ENCODE measurements at places on chromosomes 13 and 19.

GRCh38 chr19:33280351-33280921 lies 21.9 kb downstream of the CEBPA start:
- H3K36me3 ChIP-seq: no peaks in the 10 kb centered on the region
- peak overlapping the region; percentile 77 for H3K27ac ChIP-seq
- peak overlapping the region; percentile 2 for H3K4me3 ChIP-seq
- peaks cover 5% of the 10 kb centered on the region for H3K27me3 ChIP-seq

DNA sequence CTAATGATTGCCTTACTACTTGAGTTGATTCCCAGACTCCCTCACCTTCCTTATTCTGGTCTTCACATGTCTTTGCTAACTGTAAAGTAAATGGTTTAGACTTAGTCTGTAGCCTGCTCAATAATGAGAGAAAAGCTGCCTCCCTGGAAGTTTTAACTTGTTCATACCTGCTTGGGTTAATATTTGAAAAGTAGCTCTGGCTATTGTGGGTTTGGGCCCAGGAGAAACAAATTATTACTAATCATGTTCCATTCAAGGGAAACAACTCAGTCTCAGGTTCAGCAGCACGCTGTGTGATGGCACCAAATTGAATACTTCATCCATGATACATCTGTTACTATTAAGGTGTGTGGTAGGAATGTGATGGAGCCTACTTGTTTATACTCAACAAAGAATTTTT lies 75.0 kb downstream of the ZMYM2 start:
- peaks cover 61% of the 10 kb centered on the region for H3K36me3 ChIP-seq
- no peak overlapping the region for H3K27ac ChIP-seq
- H3K4me3 ChIP-seq: no peak overlapping the region
- DNase-seq: no peak
- H3K27me3 ChIP-seq: no peaks in the 10 kb centered on the region

DNA sequence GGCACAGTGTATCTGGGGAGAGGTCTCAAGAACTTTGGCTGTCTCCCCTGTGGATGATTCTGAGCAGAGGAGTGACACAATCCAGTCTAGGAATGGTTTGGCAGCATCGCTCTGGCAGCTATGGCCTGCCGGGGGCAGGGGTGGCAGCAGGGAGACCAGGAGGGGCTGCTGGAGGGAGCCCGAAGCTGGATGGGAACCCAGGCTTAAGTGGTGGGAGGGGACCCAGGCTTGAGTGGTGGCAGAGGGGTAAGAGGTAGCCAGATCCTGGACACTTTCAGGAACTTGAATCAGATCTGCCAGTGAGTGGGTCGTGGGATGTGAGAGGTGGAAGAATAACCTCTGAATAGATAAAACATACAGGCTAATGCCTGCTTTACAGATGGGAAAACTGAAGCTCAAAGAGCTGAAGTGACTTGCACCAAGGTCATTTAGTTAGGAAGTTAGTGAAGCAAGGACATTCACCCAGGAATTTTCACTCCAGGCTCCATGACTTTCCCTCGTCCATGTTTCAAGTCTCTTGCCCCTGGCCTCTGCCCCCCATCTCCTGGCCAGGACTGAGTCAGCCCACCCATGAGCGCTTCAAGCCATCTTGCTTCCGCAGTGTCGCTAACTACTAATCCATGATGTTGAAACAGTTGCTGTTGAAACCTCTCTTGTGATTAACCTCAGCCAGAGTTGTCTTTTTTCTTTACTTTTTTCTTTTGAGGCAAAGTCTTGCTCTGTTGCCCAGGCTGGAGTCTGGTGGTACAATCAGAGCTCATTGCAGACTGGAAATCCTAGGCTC lies 29.9 kb upstream of the C1QTNF9 start:
- H3K4me1 ChIP-seq: peaks cover 55% of the 10 kb centered on the region
- no peaks in the 10 kb centered on the region for H3K27me3 ChIP-seq
- peak overlapping the region; percentile 32 for H3K4me3 ChIP-seq
- peak overlapping the region; percentile 82 for H3K27ac ChIP-seq

- peaks cover 7% of the 10 kb centered on the region for H3K36me3 ChIP-seq
- H3K4me1 ChIP-seq: peaks cover 38% of the 10 kb centered on the region
- H3K4me3 ChIP-seq: peak overlapping the region; percentile 87
- DNase-seq: peak; percentile 88
- H3K27ac ChIP-seq: peak overlapping the region; percentile 97
Measured at GRCh38 chr13:40389081-40389641, 277.3 kb downstream of the FOXO1 start.

DNA sequence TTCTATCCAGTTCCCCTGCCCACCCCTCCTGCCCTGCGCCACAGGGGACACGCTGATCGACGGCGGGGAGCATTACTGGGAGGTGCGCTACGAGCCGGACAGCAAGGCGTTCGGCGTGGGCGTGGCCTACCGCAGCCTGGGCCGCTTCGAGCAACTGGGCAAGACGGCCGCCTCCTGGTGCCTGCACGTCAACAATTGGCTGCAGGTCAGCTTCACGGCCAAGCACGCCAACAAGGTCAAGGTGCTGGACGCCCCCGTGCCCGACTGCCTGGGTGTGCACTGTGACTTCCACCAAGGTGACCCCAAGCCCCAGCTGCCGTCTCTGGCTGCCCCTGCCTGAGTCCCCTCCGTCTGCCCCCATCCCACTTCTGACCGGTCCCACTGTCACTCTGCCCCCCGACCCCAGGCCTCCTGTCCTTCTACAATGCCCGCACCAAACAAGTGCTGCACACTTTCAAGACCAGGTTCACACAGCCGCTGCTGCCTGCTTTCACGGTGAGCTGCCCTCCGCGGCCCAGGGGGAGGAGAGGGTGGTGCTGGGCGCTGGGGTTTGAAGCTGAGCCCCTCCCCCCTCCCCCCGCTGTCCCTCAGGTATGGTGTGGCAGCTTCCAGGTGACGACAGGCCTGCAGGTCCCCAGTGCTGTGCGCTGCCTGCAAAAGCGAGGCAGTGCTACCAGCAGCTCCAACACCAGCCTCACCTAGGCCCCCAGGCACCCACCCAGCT lies 15.5 kb downstream of the STAP2 start:
- no peak for DNase-seq
- H3K4me3 ChIP-seq: no peak overlapping the region
- H3K4me1 ChIP-seq: peaks cover 13% of the 10 kb centered on the region
- no peak overlapping the region for H3K27ac ChIP-seq
- peaks cover 16% of the 10 kb centered on the region for H3K36me3 ChIP-seq

- no peaks in the 10 kb centered on the region for H3K36me3 ChIP-seq
- H3K27me3 ChIP-seq: no peaks in the 10 kb centered on the region
- no peaks in the 10 kb centered on the region for H3K4me1 ChIP-seq
- DNase-seq: no peak
Measured at GRCh38 chr13:98214008-98214643, 37.1 kb upstream of the RNF113B start.

GRCh38 chr19:13093407-13094105 lies 9.1 kb downstream of the LYL1 start:
- H3K4me3 ChIP-seq: no peak overlapping the region
- peak; percentile 94 for DNase-seq
- no peak overlapping the region for H3K27ac ChIP-seq
- no peaks in the 10 kb centered on the region for H3K36me3 ChIP-seq
- peaks cover 23% of the 10 kb centered on the region for H3K4me1 ChIP-seq
- H3K27me3 ChIP-seq: peaks cover 25% of the 10 kb centered on the region

DNA sequence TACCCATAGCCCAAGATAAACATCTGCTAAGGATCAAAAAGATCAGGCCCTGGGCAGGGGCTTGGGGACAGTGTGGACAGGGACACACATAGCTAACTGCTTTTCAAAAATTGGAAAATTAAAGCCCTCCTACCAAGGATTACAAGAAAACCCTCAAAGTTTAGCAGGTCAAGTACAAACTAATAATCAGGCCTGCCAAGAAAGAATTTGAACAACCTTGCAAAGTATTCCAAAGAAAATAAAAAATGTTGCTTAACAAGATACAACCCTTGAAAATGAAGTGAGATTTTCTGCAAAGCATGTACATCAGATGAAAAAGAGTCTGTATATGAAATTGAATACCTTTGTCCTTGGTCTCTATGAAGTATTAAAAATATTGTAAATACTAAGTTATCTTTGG lies 67.3 kb downstream of the KLF12 start:
- peaks cover 25% of the 10 kb centered on the region for H3K36me3 ChIP-seq
- H3K4me3 ChIP-seq: no peak overlapping the region
- H3K27ac ChIP-seq: no peak overlapping the region

- no peak overlapping the region for H3K27ac ChIP-seq
- peaks cover 31% of the 10 kb centered on the region for H3K36me3 ChIP-seq
- no peaks in the 10 kb centered on the region for H3K27me3 ChIP-seq
- no peak overlapping the region for H3K4me3 ChIP-seq
- no peak for DNase-seq
- peaks cover 14% of the 10 kb centered on the region for H3K4me1 ChIP-seq
Measured at GRCh38 chr19:10120538-10121189, 965 bp upstream of the EIF3G start.

DNA sequence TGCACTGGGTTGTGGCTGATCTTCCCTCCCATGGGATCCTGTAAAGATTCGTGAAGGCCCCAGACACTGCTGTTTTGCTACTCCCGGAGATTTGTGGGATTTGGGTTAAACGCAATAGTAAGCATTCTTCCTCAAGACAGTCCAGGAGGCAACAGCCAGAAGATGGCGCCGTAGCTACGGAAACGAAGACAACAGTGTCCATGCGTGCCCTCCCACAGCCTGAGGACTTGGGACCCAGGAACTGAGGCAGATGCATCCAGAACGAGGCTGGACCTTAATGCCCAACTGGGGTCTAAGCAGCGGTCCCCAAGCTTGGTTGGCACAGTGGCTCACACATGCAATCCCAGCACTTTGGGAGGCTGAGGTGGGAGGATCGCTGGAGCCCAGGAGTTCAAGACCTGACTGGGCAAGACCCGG lies 57.6 kb upstream of the ZNF507 start:
- H3K27ac ChIP-seq: no peak overlapping the region
- H3K4me1 ChIP-seq: no peaks in the 10 kb centered on the region
- H3K4me3 ChIP-seq: no peak overlapping the region
- H3K27me3 ChIP-seq: no peaks in the 10 kb centered on the region
- DNase-seq: peak; percentile 61
- no peaks in the 10 kb centered on the region for H3K36me3 ChIP-seq

DNA sequence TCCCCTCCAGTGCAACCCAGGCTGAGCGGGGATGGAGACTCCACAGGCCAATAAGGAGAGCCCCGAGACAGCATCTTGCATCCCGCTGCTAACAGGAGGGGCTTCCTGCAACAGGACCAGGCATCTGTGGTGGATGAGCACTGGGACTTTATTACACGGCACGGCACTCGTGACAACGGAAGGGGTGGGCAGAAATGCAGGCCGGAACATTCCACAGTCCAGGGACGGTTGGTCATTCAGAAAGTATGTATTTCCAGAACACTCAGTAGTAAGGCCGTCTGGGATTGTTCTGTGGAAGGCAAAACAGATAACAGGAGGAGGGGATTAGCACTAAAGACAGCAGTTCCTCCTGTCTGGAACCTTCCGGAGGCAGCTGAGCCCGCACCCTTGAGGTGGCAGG lies 3.3 kb upstream of the TM6SF2 start:
- H3K36me3 ChIP-seq: peaks cover 16% of the 10 kb centered on the region
- H3K4me1 ChIP-seq: peaks cover 2% of the 10 kb centered on the region
- no peak for DNase-seq
- no peak overlapping the region for H3K27ac ChIP-seq

DNA sequence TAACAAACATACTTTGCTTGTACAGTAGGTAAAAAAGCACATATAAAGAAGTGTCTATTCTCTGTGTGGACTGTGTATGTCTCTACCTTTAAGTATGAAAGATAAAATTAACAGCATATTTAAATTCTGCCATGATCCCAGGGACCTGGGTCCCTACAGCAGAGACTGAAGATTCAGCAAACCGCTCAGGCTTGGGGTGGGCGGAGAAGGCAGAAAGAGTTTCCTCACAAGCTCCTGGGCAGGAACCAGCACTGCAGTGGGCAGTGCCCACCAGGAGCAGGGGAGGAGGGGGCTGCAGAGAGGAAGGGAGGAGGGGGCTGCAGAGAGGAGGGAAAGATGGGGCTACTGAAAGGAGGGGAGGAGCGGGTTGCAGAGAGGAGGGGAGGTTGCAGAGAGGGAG lies 44.6 kb upstream of the GRTP1 start:
- no peak overlapping the region for H3K27ac ChIP-seq
- no peaks in the 10 kb centered on the region for H3K36me3 ChIP-seq
- H3K4me3 ChIP-seq: no peak overlapping the region
- H3K4me1 ChIP-seq: no peaks in the 10 kb centered on the region
- no peaks in the 10 kb centered on the region for H3K27me3 ChIP-seq

DNA sequence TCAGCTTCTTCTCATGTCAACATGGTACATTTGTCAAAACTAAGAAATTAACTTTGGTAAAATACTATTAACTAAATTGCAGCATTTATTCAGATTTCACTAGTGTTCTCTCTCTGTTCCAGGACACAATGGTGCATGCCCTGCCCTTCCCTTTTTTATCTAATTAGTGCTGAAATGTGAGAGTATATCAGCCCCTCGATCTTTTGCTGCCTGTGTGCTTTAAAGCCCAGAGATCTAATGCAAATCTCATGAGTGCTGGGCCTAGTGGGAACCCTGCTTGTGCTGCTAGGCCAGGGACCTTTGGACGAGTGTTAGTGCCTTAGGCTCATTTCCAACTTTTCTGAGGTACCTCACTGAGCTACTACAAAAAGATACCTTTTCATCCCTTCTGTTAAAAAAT lies 221.1 kb upstream of the EDNRB start:
- DNase-seq: no peak
- no peak overlapping the region for H3K27ac ChIP-seq
- H3K27me3 ChIP-seq: no peaks in the 10 kb centered on the region

GRCh38 chr13:22256111-22256639 lies 585.3 kb downstream of the FGF9 start:
- no peak overlapping the region for H3K27ac ChIP-seq
- H3K36me3 ChIP-seq: no peaks in the 10 kb centered on the region
- no peaks in the 10 kb centered on the region for H3K4me1 ChIP-seq
- no peaks in the 10 kb centered on the region for H3K27me3 ChIP-seq

- H3K4me3 ChIP-seq: no peak overlapping the region
- no peak overlapping the region for H3K27ac ChIP-seq
- no peaks in the 10 kb centered on the region for H3K27me3 ChIP-seq
- peak; percentile 79 for DNase-seq
- peaks cover 7% of the 10 kb centered on the region for H3K4me1 ChIP-seq
Measured at GRCh38 chr19:51407511-51408131, 9.8 kb downstream of the SIGLEC10 start.

GRCh38 chr13:19882231-19882630 lies 18.8 kb upstream of the ZMYM5 start:
- no peaks in the 10 kb centered on the region for H3K4me1 ChIP-seq
- no peaks in the 10 kb centered on the region for H3K36me3 ChIP-seq
- no peak overlapping the region for H3K4me3 ChIP-seq
- DNase-seq: no peak
- peaks cover 1% of the 10 kb centered on the region for H3K27me3 ChIP-seq

DNA sequence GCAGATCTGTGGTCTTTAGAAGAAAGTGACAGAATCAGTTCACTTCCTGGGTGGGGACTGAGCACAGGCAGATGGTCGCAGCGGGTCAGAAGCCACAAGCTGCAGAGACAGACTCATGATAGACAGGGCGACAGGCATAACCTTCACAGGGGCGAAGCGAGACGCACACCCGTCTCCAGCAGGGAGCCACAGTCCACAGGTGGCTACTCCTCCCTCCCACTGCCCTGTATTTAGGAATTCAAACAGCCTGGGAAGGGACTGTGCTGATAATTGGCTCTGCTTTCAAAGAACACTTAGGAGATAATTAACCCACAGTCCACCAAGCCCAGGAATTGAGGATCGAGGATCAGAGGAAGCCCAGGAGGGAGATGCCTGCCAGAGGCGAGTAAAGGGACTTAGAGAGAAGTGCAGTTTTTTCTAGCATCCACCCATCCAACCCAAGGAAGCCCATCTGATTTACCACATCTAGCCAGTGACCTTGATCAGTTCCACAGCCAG lies 23.2 kb downstream of the RFX2 start:
- no peak overlapping the region for H3K27ac ChIP-seq
- peak overlapping the region; percentile 66 for H3K4me3 ChIP-seq
- peaks cover 15% of the 10 kb centered on the region for H3K4me1 ChIP-seq
- H3K27me3 ChIP-seq: peaks cover 4% of the 10 kb centered on the region

GRCh38 chr19:46844067-46844489 lies 6.6 kb downstream of the AP2S1 start:
- DNase-seq: no peak
- no peak overlapping the region for H3K27ac ChIP-seq
- peaks cover 5% of the 10 kb centered on the region for H3K4me1 ChIP-seq
- H3K4me3 ChIP-seq: no peak overlapping the region
- no peaks in the 10 kb centered on the region for H3K27me3 ChIP-seq
